ENCODE measurements at places on chromosomes 3 and 15. TPM values are rescaled to one million over a fixed set of nuclear protein-coding genes. Genes with fewer than 3 reads are reported as not detected.

Gene SLC28A2
- total RNA-seq, result not detected

Gene MEGF11
- not detected for total RNA-seq

Gene HHATL
- total RNA-seq, result not detected

Gene PRSS50
- total RNA-seq, result 0.12 TPM

Data from uterine smooth muscle cell (primary cell).